ENCODE measurements at places on chromosomes 5 and 9. TPM values are rescaled to one million over a fixed set of nuclear protein-coding genes. Genes with fewer than 3 reads are reported as not detected.

The PALM2AKAP2 gene
- 4.1 TPM for polyA plus RNA-seq

The CTSL gene
- polyA plus RNA-seq: 166 TPM

The SPATA31C1 gene
- not detected for polyA plus RNA-seq

The ITK gene
- polyA plus RNA-seq: 0.42 TPM

DNA sequence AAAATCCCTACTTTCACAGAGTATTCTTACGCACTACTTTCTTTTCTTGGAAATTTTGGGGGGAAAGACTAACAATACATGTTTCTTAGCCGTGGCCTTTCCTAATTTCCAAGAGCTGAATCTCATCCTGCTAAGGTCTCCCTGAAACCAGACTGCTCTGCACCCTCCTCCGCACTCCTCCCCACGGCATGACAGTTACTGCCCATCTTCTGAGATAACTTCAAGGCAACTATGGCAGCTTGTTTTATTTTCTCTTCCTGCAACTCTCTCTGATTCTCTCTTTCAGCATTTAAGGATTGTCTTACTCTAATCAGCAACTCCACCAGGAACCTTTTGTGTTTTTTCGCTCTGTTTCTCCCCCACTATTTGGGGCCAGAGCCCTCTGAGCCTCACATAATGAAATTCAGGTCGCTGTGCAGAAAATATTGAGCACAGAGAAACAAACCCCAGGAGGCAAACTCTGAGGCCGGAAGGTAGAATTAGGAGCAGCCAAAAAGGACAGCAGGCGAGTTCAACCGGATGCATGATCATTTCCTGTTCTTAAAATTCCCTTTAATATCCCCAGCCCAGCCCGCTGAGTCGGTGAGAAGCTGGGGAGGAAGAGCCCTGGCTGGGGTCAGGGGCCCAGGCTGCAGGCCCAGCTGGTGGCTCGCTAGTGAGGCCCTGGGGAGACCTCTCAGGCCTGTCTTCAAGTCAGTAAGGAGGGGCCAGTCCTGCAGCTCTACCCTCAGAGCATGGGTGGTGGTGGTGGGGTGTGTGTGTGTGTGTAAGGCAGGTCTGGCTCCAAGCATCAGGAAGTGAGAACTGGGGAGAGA, 213.6 kb upstream of the S1PR3 start:
- no peak overlapping the region for H3K4me3 ChIP-seq
- peak; percentile 76 for DNase-seq
- no peaks in the 10 kb centered on the region for H3K27me3 ChIP-seq
- peaks cover 45% of the 10 kb centered on the region for H3K4me1 ChIP-seq
- peak overlapping the region; percentile 54 for H3K27ac ChIP-seq

DNA sequence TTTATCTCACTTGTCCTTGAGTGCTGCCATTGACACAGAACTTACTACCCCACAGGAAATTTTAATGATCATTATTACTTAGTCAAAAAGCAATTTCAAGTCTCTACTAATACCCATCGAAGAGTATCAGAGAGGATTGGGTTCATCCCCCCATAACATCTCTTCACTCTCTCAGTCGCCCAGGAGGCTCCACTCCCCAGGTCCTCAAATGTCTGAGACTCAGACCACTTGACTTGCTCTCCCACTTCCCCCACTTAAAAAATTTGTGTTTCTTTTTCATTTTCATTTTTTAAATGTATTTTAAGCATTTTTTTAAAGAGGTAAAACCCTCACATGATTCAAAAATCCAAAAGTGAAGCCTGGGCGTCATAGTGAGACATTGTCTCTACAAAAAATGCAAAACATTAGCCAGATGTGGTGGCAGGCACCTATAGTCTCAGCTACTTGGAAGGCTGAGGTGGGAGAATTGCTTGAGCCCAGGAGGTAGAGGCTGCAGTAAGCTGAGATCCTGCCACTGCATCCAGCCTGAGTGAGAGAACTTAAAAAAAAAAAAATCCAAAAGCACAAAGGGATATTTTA, 56.8 kb upstream of the TRAF1 start:
- no peaks in the 10 kb centered on the region for H3K4me1 ChIP-seq
- no peaks in the 10 kb centered on the region for H3K27me3 ChIP-seq
- H3K4me3 ChIP-seq: no peak overlapping the region
- H3K27ac ChIP-seq: no peak overlapping the region
- no peak for DNase-seq

- H3K36me3 ChIP-seq: no peaks in the 10 kb centered on the region
- no peaks in the 10 kb centered on the region for H3K4me1 ChIP-seq
- H3K27ac ChIP-seq: no peak overlapping the region
- no peak overlapping the region for H3K4me3 ChIP-seq
- no peak for DNase-seq
- H3K27me3 ChIP-seq: peaks cover 13% of the 10 kb centered on the region
Measured at GRCh38 chr9:36935332-36935731, 98.7 kb downstream of the PAX5 start.

- H3K27ac ChIP-seq: no peak overlapping the region
- no peaks in the 10 kb centered on the region for H3K27me3 ChIP-seq
- no peak for DNase-seq
- peaks cover 3% of the 10 kb centered on the region for H3K4me1 ChIP-seq
- peaks cover 6% of the 10 kb centered on the region for H3K36me3 ChIP-seq
Measured at GRCh38 chr9:128928624-128929023, 7.8 kb downstream of the PHYHD1 start.

DNA sequence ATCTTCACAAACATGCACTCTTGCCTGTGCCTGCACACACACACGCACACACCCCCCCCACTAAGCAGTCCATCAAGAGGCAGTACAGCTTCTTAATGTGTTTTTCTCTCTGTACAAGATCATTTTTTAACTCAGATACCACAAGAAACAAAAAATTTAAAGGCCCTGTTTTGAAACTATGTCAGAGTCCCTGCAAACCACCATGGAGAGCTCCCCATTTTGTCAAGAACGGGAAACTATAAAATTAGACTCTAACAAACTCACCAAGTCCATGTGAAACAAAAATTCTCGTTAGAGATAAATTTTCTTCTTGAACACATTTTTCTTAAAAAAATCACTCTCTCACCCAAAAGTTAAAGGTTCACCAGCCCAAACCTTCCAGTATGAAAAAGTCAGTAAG, 86.3 kb downstream of the ELAVL2 start:
- no peaks in the 10 kb centered on the region for H3K36me3 ChIP-seq
- H3K27me3 ChIP-seq: no peaks in the 10 kb centered on the region
- DNase-seq: no peak
- H3K27ac ChIP-seq: no peak overlapping the region

GRCh38 chr5:78760366-78760765, 111.8 kb upstream of the LHFPL2 start:
- H3K4me3 ChIP-seq: no peak overlapping the region
- no peaks in the 10 kb centered on the region for H3K4me1 ChIP-seq
- H3K27ac ChIP-seq: no peak overlapping the region
- no peaks in the 10 kb centered on the region for H3K36me3 ChIP-seq
- DNase-seq: no peak

GRCh38 chr5:96566833-96567587, 95.2 kb upstream of the CAST start:
- no peak overlapping the region for H3K27ac ChIP-seq
- H3K27me3 ChIP-seq: no peaks in the 10 kb centered on the region
- no peak for DNase-seq
- H3K4me3 ChIP-seq: no peak overlapping the region
- no peaks in the 10 kb centered on the region for H3K36me3 ChIP-seq

Measured in heart left ventricle (tissue), 16 donors.